ENCODE measurements at places on chromosomes 12 and 14.

DNA sequence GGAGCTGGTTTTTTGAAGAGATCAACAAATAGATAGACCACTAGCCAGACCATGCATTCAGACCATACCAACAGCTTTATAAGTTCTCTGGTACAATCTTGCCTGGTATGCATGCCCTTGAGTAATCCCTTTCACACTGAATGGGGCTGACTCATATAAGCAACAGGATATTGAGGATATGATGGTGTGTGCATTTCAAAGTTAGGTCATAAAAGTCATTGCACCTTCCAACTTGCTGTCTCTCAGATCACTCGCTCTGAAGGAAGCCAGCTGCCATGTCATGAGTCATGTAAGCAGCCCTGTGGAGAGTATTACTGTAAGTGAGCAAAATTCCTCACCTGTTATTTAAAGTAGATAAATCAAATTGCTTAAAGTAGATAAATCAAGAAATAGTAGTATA is 45.0 kb upstream of the OR6J1 start:
- peak; percentile 98 for DNase-seq

GRCh38 chr14:68786491-68787091 is 6.3 kb downstream of the ZFP36L1 start:
- DNase-seq, result peak; percentile 98

- no peak for DNase-seq
These were observed 131.1 kb downstream of the CCER1 start for GRCh38 chr12:90823859-90824258.

GRCh38 chr14:23129759-23130316 is 10.8 kb upstream of the CEBPE start:
- no peak for DNase-seq

DNA sequence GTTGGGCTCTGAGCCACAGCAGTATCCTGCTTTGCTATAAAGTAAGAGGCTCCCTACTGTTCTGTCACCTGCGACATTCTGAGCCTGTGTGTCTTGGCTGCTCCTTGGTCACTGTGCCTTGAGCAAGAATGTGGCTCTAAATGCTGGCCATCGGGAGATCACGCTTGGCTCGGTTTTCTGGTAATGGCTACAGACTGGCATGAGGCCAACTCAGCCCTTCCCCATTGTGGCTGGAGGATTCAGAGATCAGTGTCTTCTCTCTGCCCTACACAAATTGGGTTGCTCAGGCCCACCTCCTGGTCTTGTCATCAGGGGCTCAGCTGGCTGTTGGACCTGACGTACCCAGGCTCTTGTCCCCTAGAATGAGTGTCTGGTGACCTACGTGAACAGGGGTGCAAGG is 94.5 kb downstream of the PLXNC1 start:
- no peak for DNase-seq

DNA sequence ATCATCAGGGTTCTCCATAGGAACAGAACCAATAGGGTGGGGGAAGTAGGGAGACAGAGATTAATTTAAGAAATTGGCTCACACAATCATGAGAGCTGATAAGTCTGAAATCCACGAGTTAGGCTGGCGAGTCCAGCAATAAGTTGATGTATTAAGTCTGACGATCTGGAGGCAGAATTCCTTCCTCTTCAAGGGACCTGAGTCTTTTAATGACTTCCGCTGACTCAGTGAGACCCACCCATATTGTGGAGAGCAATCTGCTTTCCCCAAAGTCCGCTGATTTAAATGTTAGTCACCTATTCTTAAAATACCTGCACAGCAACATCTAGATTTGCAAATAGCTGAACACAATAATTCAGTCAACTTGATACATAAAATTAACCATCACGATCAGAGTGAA is 97.8 kb downstream of the SPTSSA start:
- peak; percentile 89 for DNase-seq

GRCh38 chr12:44217146-44217883 is 381.4 kb downstream of the TMEM117 start:
- peak; percentile 47 for DNase-seq

- DNase-seq, result no peak
These were observed 20.6 kb upstream of the RGS6 start for GRCh38 chr14:71911669-71912068.

DNA sequence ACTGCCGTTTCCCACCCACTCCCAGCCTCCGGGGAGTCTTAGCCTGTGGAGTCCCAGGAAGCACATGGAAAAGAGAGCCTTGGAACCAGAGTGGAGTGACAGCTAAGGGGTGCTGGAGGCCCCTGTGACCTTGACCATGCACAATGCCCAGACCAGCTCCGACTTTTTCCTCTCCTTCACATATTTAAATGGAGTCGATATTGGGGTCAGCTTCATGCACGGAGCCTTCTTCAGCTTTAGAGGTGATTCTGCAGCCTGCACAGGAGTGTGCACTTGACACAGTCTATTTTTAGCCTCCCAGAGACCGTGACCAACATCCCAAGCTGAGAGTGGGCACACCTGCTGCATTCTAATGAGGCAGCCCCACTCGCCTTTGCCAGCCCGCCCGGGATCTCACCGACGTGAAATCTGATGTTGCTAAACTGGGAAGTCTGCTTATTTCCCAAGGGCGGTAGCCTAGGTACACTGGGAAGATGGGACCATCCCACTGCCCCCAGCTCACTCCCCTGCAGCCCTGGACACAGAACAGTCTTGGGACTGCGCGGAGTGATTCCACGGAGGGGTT is 47.5 kb downstream of the PRMT8 start:
- DNase-seq, result no peak

GRCh38 chr12:111046896-111047295 is 126.5 kb upstream of the MYL2 start:
- DNase-seq, result no peak

DNA sequence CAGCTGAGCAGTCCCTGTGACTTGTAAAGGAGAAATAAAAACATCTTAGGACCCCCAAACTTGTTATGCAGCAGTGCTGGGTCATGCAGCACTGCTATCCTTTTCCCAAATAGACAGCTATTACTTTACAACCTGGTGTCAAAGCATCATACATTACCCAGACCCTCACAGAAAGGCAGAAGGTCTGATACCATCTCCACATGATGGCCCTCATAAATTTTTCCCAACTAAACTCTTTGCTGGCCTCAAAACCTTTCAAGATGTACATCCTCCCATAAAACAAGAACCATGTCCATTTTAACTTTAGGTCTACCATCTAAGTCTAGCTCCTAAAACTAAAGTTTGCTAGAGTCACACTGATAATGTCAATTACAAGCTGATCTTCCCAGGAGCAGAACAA is 8.7 kb upstream of the RESF1 start:
- no peak for DNase-seq

DNA sequence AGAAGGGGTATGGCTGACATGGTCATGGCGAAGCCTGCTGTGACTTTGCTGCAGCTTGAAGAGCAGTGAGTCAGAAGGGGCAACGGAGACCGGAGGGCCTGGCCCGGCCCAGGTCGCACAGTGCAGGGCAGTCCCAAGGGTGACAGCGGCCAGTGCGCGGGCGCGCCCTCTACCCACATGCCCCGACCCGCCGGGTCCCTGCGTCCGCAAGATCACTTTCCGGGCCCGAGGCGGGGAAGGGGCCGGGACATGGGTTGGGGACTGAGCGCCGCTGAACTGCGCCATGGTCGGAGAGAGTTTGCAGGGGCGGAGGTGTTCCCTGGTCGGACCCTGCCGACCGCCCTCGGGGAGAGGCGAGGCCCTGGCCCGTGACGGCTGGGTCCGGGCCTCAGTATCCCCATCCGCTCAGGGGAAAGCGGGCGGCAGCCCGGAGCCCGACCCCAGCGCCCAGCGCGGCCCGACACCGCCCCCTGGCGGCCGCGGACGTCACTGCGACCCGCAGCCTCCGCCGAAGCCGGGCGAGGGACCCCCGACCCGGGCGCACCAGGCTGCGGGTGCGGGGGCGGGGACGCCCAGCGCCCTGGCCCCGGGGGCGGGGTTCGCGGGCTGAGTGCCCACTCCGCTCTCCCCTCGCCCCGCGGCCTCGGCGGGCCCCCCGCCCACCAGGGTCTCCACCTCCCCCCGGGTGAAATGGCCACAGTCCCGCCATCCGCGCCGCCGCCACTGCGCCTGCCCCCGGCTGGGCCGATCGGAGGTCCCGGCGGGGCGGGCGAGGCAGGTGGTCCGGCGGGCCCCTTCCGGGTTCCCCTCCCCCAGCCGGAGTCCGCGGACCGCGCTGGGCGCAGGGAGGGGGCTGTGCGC is 7.2 kb upstream of the ANKRD9 start:
- DNase-seq, result no peak

DNA sequence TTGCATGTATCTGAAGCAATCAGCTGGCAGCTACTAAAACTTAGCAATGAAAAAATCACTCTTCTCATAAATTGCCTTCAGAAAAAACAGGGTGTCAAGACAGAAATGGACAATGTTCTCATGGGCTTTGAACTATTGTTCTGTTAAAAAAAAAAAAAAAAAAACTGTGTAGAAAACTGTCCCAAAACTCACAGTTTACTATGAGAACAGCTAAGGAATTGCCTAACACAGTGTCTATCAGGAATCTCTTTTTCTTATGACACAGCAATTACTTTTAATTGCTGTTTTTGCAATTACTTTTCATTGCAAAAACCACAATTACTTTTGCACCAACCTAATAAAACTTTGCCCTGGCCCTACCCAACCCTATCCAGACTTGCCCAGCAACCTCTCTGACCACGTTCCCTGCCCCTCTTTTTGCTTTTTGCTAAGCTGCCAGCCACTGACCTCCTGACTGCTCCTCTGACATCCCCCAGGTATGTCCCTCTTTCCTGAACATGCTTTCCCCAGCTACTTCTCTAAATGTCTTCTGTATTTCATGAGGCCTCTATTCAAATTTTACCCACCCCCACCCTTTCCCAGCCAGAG is 68.0 kb upstream of the SLCO1C1 start:
- no peak for DNase-seq

- DNase-seq, result no peak
These were observed 9.3 kb downstream of the DAAM1 start for GRCh38 chr14:59197695-59198262.

- DNase-seq, result no peak
These were observed 1.7 kb upstream of the AKAP6 start for GRCh38 chr14:32327255-32327961.

Data from foreskin keratinocyte (primary cell).